ENCODE measurements at places on chromosomes 6 and 20. TPM values are rescaled to one million over a fixed set of nuclear protein-coding genes. Genes with fewer than 3 reads are reported as not detected.

The SLC22A7 gene
- not detected for polyA plus RNA-seq

The SEMG1 gene
- not detected for polyA plus RNA-seq

The ZNF76 gene
- polyA plus RNA-seq, result 24.6 TPM

The RAB44 gene
- polyA plus RNA-seq, result not detected

The RSPO3 gene
- 27.4 TPM for polyA plus RNA-seq

The TBX18 gene
- 0.55 TPM for polyA plus RNA-seq

The FKBP5 gene
- polyA plus RNA-seq, result 296 TPM

The ZNF311 gene
- not detected for polyA plus RNA-seq

The COL21A1 gene
- 0.27 TPM for polyA plus RNA-seq

The RRAGD gene
- 70.8 TPM for polyA plus RNA-seq

The SYNDIG1 gene
- not detected for polyA plus RNA-seq

The PAX1 gene
- 0.05 TPM for polyA plus RNA-seq

The KCNQ2 gene
- polyA plus RNA-seq, result not detected

The EDN3 gene
- polyA plus RNA-seq, result 2.3 TPM

The LTV1 gene
- 31.8 TPM for polyA plus RNA-seq

The VIP gene
- polyA plus RNA-seq, result 0.30 TPM

The NRSN1 gene
- polyA plus RNA-seq, result not detected

The SLC26A8 gene
- 0.04 TPM for polyA plus RNA-seq

The PNPLA1 gene
- 0.05 TPM for polyA plus RNA-seq

The TTBK1 gene
- 0.03 TPM for polyA plus RNA-seq

The CCM2L gene
- polyA plus RNA-seq, result 4.9 TPM

The SLC16A10 gene
- 39.3 TPM for polyA plus RNA-seq

The PIGU gene
- polyA plus RNA-seq, result 17.1 TPM

The RBBP8NL gene
- not detected for polyA plus RNA-seq

The SNAI1 gene
- polyA plus RNA-seq, result 1.1 TPM

The RTF2 gene
- 95.6 TPM for polyA plus RNA-seq

The OPN5 gene
- polyA plus RNA-seq, result 0.07 TPM

The THEMIS gene
- polyA plus RNA-seq, result not detected

The RSPH9 gene
- 0.59 TPM for polyA plus RNA-seq

The XKR7 gene
- not detected for polyA plus RNA-seq

The ENPP5 gene
- 26.8 TPM for polyA plus RNA-seq

The ABHD16B gene
- 3.2 TPM for polyA plus RNA-seq

Data from psoas muscle (tissue), 8 donors.